ENCODE measurements at places on chromosomes 7 and 10.

GRCh38 chr7:137130751-137131158, 212.8 kb downstream of the PTN start:
- no peak for DNase-seq

DNA sequence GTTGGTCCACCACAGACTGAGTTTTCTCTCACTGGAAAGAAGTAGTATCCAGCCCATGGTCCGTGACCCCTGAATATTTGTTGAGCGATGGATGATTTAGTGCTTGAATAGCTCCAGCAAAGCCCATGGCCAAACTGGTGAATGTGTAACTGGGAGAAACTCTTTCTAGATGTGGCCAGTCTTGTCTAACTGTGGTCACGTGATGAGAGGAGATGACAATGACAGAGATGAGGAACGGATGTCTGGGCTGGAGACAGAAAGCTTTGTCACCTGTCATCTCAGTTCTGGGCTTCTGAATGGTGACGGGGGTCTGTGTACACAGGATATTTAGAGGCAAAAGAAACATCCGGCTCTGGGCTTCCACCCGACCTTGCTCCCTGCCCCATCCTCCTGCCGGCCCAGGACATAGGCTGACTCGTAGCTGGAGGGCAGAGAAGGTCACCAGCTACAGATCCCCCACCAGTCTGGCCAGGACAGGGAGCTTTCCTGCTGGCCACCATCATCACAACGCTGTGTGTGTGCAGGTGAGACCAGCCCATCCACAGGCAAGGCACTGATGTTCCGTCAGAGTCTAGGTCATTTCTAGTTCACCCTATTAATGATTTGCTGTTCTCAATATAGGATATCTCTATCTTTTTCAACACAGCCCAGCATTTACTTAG, 152.5 kb upstream of the TNS3 start:
- no peak for DNase-seq

- DNase-seq, result no peak
Observed at GRCh38 chr7:121954803-121955202, 81.8 kb downstream of the PTPRZ1 start.

- no peak for DNase-seq
Observed at GRCh38 chr7:146736446-146737190, 620.0 kb downstream of the CNTNAP2 start.

- no peak for DNase-seq
Observed at GRCh38 chr7:143049362-143049761, 2.8 kb upstream of the OR6V1 start.

DNA sequence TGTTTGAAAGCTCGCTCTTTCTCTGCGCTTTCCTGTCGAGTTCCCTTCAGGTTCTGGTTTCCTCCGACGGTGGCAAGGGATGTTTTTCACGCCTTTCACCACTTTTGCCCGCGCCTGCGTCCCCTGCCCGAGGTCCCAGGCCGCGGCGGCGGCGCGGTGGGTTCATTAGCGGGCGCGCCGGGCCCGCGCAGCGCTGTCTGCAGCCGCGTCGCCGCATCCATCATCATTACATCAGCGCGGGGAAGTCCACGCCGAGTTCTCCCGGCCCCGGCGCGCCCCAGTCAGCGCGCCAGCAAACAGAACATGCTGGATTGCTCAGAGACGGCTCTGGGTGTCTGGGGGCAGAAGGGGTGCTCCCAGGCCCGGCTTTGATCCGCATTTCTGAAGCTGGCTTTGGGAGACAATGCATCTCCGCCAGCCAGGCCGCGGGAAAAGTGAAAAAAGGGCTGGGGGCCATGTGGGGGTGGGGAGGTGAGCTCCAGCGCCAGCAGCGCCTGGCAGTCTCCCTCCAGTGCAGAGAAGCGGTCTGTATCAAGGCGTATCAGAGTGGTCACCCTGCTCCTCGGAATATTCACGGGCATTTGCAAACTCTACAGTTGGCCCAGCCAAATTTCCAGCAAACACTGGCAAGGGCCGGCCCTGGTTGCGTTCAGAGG, 8.9 kb downstream of the GLI3 start:
- DNase-seq, result no peak

- DNase-seq, result no peak
Observed at GRCh38 chr10:91049296-91049987, 128.6 kb upstream of the ANKRD1 start.

GRCh38 chr10:90318659-90319058, 539.2 kb downstream of the HTR7 start:
- DNase-seq, result no peak

- no peak for DNase-seq
Observed at GRCh38 chr10:29849126-29849833, 210.1 kb downstream of the JCAD start.

GRCh38 chr10:15898046-15898445, 37.7 kb upstream of the MINDY3 start:
- DNase-seq, result no peak

DNA sequence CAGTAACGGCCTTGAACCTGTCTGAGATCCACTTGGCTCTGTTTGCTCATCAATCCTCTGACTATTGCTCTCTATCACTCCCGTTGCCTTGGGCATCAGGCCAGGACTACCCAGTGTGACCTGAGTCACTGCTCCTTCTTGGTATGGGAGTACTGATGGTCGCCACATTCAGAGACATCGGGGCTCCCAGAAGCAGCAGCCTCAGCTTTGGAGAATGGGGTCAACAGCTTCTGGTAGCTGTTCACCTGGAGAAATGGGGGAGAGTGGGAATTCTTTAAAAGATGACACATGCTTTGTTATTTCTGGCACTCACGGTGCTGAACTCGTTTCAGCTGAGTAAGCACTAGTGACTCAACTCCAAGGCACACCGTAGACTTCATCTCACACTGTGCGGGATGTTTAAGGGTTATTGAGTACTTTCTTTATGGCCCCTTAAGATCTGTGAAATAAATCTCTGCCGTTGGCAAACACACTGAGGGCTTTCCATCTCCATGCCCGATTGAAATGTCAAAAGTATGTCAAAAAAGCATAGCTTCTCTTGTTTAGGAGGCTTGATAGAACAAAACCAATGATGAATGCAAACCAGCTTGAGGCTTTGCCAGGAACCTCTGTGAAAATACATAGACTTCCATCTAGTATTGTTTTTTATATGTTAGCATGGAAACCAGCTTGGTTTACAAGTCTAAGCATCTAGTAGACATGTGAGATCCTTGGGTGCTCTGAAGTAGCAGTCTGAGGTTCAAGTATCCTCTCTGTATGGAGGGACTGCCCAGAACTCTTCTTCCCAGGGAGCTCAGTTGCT, 333.1 kb downstream of the CXCL12 start:
- DNase-seq, result no peak

DNA sequence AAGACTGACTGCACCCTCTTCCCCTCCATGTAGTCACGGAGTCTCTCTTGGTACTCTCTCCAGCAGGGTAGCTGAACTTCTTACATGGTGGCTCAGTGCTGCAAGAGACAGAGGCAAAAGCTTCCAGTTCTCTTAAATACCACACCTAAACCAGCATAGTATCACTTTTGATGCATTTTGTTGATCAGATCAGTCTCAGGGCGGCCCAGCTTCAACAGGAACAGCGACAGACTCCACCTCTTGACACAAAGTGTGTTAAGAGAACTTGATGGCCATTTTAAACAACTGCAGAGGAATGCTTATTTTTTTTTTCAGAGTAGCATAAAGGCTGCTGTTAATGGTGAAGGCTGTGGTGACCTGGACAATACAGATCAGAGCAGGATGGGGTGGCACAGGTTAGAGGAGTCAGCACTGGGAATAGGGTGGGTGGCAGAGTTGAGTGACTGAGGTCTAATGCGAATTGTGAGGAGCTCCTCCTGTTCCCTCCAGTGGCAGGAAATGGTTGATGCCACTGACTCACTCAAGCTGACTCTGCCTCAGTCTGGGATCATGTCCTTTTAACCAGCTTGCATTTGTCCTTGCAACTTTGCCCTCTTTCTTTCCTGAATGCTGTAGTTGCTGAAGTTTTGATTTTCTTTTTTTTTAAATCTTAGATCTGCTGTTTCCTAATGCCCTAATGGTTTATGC, 17.3 kb downstream of the MGAM start:
- no peak for DNase-seq
